Activated naive CD8-positive, alpha-beta T cell treated with anti-CD3 and anti-CD28 coated beads, Interleukin-2, amount 10 ng/mL, durations not matched to agents 7 days and 5 days (primary cell): ENCODE measurements at places on chromosomes 11 and 22.

GRCh38 chr11:134573857-134574256 is 161.8 kb upstream of the B3GAT1 start:
- DNase-seq = no peak

GRCh38 chr22:37545703-37546436 is 14.4 kb upstream of the CDC42EP1 start:
- DNase-seq = no peak

DNA sequence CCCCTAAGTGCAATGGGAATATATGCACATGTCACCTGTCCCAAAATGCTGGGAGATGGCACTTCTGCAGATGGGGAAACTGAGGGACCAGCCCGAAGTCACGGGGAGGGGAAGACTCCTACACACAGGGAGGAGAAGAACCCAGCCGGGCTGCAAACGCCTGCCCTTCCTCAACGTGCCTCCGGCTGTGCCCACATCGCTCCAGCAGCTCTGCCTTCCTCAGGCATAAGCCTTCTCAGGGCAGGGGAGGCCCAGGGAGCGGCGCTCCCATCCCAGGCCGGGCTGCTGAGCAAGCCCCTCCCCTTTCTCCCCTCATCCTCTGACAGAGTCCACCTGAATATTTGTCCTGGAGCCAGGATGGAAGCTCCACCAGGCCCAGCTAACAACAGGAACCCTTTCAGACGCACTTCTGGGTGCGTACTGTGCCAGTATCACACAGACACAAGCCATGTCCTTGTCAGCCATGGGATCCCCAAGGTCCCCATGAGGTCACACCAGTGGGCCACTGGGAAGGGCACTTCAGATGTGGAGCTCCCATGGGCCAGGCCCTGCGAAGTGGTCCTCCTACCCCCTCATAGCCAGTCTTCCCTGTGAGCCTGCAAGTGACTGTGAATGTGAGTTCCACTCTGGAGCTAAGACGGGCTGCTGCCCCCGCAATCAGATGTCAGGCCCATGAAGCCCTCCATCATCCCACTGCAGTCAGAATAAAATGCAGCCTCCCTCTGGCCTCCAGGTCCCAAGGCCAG is 2.5 kb upstream of the CD81 start:
- no peak for DNase-seq

- peak; percentile 49 for DNase-seq
Observed at GRCh38 chr11:69298267-69299022, 4.5 kb downstream of the MYEOV start.

GRCh38 chr11:128692753-128693415 is 988 bp upstream of the FLI1 start:
- peak; percentile 66 for DNase-seq

DNA sequence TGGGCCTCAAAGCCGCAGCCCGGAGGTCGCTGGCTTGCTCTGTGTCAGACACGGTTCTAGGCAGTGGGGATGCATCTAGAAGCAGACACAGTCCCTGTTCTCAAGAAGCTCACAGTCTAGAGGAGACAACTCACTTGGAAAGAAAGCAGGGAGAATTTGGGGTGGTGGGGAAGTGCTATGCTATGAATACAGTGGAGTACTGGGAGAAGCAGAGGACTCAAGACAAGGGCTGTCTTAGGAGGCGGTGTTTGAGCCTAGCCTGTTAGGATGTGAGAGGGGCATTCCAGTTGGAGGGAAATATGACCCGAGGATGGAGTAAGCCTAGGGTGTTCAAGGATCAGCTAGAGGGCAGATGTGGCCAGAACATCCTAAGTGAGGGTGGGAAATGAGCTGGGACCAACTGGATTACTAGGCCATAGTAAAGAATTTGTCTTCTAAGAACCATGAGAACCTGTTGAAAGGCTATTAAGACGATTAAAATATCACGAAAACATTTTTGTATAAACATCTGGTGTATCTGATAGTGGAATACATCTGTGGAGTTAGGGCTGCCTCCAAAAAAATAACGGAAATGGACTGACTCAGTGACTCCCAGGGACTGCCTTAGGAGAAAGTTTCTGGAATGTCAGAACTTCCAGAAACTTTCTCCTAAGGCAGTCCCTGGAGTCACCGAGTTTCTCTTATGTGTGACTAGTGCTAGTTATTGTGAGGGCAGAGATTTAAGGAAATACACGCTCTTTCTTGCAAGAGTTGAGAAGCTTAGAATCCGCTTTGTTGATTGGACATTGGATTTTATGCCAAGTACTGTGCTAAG is 1.1 kb upstream of the PITPNB start:
- no peak for DNase-seq

DNA sequence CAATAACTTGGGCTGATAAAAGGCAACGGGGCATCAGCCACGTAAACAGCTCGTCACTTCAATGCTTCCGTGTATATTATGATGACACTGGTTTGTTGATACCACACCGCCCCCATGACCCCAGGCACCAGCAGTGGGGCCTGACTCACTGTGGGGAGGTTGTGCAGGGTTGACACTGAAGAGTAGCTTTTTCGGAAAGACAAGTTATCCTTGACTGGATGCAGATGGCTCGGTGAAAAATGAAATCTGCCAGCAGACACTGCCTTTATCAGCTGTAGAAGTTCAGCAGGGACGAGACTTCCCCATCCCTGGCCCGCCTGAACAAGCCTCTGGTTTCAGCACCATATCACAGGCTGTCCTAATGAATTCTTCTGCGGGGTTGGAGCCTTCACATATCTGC is 55.6 kb downstream of the WT1 start:
- no peak for DNase-seq

DNA sequence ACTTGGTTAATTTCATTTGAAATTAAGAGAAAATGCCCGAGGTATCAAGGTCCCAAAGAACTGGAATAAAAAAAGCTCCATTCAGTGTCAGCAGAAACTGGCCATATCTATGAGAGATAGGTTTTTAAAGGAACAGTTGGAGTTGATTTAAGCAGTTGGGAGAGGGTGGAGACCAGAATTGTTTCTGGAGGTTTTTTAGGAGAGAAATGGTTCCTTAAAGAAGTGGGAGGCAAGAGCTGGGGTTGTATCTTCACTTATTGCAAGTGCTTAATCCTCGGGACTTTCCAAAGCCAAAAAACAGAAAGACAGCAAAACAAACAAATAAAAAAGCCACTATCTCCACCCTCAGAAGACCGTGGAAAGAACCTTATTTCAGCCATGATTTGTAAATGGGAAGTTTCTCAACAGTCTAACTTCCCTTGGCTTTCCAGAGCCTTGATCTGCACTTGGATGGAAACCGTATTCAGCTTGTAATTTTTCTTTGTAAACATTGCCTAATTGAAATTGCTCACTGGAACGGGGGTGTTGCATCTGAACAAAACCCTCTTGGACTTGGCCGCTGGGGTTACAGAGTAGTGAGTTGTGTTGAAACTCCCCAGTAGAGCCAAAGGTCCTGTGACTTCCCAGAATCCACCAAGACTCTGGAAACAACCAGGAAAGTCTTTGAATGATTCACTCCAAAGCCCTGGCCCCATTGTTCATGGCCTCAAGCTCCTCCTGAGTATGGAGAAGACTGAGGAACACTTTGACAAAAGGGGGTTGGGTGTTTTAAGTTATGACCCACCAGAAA is 115.6 kb downstream of the SLC1A2 start:
- DNase-seq = no peak

DNA sequence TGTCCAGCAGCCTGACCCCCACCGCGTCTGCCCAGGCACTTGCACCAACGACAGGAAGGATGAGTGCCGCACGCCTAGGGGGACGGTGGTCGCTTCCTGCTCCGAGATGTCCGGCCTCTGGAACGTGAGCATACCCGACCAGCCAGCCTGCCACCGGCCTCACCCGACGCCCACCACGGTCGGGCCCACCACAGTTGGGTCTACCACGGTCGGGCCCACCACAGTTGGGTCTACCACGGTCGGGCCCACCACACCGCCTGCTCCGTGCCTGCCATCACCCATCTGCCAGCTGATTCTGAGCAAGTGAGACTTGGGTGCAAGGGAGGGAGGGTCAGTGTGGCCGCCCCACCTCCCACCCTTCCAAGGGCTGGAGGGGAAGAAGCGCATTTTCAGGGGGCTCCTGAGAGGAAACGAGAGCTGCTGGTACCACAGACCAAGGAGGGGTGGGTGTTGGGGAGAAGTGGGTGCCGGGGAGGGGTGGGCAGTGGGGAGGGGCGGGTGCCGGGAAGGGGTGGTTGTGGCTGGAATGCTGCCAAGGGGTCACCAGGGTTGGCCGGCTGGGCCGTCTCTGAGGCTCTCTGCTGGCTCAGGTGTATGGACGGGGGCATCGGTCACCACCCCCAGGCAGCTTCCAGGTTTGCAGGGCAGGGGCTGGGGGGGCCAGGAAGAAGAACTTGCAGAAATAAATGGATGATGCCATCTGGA is 27.7 kb upstream of the MUC5B start:
- peak; percentile 7 for DNase-seq

- no peak for DNase-seq
Observed at GRCh38 chr11:61720597-61720996, 31.8 kb upstream of the MYRF start.

DNA sequence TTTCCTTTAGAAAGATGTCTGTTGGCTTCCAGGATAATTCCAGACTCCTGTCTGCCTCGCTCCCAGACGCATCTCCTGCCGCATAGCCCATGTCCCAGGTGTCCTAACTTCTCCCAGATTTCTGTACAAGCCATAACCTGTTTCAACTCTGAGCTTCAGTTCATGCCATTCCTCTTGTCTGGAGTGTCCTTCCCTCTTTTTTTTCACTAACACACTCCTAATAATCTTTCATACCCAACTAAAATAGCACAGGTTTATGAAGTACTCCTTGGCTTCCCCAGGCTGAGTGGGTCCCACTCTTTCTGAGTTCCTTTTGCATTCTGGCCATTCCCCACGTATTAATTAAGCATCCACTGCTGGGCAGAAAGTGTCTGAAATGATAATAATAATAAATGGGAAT is 123.0 kb downstream of the LDLRAD3 start:
- DNase-seq = no peak

GRCh38 chr22:19419464-19420178 is 11.9 kb downstream of the HIRA start:
- no peak for DNase-seq

- DNase-seq = no peak
Observed at GRCh38 chr11:131770801-131771200, 400.4 kb downstream of the NTM start.

GRCh38 chr22:25930788-25931310 is 188.9 kb downstream of the MYO18B start:
- no peak for DNase-seq

DNA sequence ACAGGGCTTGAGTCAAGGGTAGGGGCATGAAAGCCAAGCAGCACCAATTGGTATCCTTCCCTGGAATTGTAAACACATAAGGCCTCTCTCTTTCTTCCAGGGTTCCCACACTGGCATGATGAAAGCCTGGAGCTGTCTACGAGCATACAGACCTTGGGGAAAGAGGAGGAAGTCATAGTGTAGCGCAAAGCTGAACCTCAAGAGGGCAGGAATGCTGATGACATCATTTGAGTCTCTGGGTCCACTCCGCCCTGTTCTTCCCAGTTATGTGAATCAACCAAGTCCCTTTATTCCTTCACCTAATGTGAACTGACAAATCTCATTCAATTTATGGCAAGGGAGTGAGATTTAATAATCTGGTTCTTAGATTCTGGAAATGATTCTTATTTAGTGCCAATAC is 266.4 kb upstream of the NCAM1 start:
- no peak for DNase-seq

GRCh38 chr11:120314861-120315260 is 10.2 kb upstream of the TLCD5 start:
- no peak for DNase-seq

DNA sequence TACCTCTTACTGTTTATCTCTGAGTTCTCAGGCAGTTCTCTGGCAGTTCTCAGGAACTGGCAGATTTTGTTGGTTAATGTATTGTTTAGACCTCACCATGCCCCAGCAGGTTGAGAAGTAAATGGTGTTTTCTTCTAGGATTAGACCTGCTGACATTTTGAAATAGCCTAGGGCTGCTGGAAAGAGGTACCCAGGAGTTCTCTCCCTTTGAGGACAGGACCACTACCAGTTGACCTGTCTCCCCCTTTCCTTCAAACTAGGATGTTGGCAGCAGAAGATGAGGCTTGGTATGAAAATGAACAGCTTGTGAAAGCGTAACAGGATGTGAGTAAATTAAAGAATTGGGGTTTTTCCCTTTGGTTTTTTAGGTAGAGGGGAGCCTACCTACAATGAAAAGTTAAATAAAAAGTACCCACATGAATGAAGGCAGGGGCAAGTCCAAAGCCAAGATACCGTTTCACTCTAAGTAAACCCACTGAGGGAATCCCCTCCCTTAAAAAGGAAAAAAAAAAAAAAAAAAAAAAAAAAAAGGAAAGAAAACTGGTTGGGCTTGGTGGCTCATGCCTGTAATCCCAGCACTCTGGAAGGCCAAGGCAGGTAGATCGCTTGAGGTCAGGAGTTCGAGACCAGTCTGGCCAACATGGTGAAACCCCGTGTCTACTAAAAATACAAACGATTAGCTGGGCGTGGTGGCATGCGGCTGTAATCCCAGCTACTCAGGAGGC is 96.2 kb downstream of the PDHX start:
- peak; percentile 39 for DNase-seq

DNA sequence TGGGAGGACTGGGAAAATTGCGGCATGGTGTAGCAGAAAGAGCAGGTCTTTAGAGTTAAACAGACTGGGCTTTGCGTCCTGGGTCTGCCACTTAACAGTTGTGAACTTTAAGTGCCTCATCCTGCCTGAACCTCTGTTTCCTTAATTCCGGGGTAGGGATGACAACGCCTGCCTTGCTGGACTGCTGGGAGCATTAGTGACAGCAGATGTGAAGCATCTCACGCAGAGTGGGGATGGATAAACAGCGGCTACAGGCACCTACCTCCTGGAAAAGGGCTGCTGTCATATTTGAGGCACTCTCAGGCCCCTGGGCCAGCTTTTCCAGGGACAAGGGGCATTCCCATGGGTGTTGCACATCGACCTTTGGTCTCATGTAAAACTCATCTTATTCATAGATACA is 572.2 kb downstream of the TBC1D22A start:
- DNase-seq = no peak

DNA sequence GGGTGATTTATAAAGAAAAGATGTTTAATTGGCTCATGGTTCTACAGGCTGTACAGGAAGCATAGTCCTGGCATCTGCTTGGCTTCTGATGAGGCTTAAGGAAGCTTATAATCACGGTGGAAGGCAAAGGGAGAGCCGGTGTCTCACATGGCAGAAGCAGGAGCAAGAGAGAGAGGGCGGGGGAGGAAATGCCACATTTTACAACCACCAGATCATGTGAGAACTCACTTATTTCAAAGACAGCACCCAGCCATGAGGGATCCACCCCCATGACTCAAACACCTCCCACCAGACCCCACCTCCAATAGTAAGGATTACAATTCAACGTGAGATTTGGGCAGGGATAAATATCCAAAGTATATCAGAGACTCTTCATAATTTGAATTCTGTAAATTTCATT is 200.7 kb downstream of the MSANTD4 start:
- no peak for DNase-seq
